ENCODE measurements at places on chromosomes 5 and 9.

GRCh38 chr5:114458726-114459125 lies 96.9 kb downstream of the KCNN2 start:
- DNase-seq: no peak

GRCh38 chr5:142025637-142026036 lies 12.8 kb upstream of the GNPDA1 start:
- DNase-seq: no peak

DNA sequence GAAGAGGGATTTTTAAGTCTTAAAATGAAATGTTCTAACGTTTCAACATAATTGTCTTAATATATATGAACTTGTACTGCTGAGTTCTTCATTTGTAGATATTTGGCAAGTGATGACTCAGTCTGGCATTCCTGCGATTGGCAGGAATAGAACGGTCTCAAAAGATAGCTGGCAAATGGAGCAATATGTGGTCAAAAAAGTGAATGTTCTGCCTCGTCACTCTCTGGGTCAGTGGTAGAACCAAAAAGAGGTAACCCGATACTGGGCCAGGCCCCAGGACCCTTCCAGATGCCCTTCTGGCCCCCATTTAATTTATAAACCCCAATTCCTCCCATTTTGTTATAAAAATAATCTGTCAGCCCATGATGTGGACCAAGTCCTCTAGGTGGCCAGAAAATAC lies 39.2 kb downstream of the ZNF366 start:
- peak; percentile 74 for DNase-seq

- DNase-seq: no peak
Measured at GRCh38 chr9:121172726-121173487, 28.8 kb downstream of the RAB14 start.

GRCh38 chr9:129886226-129887174 lies 51.2 kb downstream of the USP20 start:
- no peak for DNase-seq

GRCh38 chr5:141681695-141682641 lies at the start of gene ARAP3:
Gene ARAP3, minus strand, starts transcription at chr5:141682230. Its CDS starts 1,744 bp downstream, at chr5:141680486.
- DNase-seq: peak; percentile 63

GRCh38 chr5:99054972-99055371 lies 126.2 kb upstream of the CHD1 start:
- no peak for DNase-seq

DNA sequence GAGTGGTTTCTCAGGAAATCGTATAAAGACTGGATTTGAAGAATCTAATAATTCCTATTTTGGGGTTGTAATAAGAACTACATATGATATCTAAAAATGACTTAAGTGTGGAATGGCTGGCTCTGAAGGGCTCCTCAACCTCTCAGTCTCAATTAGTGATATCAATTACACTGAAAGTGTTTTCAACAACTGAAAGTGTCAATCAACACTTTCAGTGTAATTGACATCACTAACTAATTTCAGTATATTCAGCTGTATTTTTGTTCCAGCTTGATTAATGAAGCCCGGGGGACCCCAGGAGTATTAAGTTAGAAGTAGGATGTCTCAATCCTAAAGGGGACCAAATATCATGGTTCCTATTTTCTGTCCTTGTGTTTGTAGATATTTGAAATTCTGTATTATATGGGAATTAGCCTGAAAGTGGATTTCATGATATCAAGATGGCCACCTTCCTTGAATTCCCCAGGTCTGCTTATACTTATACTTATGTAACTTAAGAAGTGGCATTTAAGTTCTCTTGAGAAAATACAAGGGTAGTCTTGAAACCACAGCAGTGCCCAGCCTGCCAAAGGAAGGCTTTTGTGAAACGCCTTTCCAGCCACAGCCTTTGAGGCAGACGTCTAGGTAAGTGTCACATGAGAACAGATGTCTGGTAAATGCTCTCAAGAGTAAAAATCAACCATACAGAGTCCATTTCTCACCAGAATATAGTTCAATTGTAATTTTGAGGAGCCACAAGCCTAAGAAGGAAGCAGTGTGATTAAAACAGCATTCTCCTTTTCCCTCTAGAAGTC lies 4.6 kb downstream of the BASP1 start:
- no peak for DNase-seq

- DNase-seq: no peak
Measured at GRCh38 chr9:4630836-4631235, 31.3 kb upstream of the PLPP6 start.

DNA sequence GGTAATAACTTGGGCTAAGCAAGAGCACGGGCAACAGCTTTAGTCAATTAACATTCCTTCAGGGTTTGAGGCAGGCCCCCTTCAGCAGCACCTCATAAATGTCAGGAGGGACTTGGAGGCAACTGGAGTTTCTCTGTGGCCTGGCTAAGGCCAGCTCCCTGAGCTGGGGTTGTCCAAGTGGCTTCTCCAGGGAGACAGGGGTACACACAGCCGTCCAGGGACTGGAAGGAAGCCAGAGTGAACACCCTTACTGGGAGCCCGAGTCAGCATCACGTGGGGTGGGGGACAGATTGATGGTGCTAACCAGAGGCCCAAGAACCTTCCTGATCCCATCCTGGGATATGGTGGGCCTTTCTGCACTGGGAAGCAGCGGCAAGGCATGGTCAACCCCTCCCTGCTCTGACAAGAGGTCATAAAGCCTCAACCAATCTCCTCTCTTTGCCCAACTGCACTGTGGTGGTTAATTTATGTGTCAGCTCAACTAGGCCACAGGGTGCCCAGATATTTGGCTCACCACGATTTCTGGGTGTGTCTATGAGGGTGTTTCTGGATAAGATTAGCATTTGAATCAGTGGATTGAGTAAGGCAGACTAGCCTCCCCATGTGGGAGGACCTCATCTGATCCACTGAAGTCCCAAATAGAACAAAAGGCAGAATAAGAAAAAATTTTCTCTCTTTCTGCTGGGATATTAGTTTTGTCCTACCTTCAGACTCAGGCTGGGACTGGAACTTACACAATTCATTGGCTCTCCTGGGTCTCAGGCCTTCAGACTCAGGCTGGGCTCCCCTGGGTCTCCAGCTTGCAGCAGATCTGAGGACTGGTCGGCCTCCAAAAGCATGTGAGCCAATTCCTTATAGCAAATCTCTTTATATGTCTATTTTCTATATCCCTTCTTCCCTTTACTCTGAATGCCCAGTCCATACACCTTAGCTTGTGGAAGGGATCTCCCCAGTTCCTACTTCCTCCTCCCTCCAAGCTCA lies 127.2 kb upstream of the LARP1 start:
- no peak for DNase-seq

GRCh38 chr5:862367-863243 lies 11.8 kb upstream of the ZDHHC11 start:
- no peak for DNase-seq

- no peak for DNase-seq
Measured at GRCh38 chr5:153256-153655, 38.0 kb upstream of the LRRC14B start.
